Activated naive CD4-positive, alpha-beta T cell treated with anti-CD3 and anti-CD28 coated beads, Interleukin-2, amount 50 U/mL, for 72 hours (primary cell): ENCODE measurements at places on chromosomes 11 and 22.

- DNase-seq = no peak
Observed at GRCh38 chr22:26837784-26838470, 180.5 kb downstream of the MIAT start.

DNA sequence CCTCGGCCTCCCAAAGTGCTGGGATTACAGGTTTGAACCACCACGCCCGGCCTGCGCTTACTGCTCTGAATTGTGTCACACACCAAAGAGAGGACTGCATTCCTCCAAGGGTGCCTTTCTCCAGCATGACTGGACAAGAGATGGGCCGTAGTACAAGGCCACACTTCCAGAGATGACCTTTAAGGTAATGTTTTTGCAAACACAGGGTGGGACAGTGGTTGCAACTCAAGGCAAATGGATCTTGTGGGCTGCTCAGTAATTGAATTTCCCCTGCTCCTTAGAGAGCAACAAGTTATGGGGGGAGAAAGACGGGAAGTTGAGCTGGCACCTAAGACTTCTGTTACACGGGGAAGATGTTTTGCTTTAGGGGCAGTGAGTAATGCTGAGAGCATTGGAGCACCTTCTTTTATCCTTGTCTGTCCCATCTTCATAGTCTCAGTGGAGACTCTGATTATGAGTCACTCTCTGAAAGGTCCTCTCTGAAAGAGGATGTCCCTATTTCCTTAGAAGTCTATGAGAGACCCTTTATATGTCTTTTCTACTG lies 66.3 kb downstream of the C11orf91 start:
- no peak for DNase-seq

GRCh38 chr22:41846268-41846987 lies 13.5 kb downstream of the SREBF2 start:
- no peak for DNase-seq

DNA sequence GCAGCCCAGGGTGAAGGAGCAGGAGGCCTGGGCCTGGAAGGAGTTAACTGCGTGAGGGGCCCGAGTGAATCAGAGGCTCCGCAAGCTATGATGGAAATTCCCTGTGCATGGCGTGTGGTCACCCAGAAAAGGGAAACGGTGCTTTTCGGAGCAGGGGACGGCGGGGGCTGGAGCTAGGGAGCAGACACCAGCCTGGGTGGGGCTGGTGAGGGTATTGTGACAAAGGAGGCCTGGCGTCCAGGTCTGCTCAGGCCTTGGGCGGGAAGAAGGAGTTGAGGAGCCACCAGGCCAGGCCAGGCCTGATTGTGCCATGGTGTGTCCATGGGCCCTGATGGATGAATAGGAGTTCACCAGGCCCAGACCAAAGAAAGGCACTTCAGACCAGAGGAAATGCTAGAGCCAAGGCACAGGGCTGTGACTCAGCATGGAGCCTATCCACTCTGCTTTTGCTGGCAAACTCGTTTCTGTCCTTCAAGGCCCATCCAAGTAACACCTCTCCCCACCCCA lies 12.8 kb upstream of the SPI1 start:
- DNase-seq = no peak

GRCh38 chr11:100359281-100359680 lies 327.8 kb upstream of the ARHGAP42 start:
- no peak for DNase-seq

DNA sequence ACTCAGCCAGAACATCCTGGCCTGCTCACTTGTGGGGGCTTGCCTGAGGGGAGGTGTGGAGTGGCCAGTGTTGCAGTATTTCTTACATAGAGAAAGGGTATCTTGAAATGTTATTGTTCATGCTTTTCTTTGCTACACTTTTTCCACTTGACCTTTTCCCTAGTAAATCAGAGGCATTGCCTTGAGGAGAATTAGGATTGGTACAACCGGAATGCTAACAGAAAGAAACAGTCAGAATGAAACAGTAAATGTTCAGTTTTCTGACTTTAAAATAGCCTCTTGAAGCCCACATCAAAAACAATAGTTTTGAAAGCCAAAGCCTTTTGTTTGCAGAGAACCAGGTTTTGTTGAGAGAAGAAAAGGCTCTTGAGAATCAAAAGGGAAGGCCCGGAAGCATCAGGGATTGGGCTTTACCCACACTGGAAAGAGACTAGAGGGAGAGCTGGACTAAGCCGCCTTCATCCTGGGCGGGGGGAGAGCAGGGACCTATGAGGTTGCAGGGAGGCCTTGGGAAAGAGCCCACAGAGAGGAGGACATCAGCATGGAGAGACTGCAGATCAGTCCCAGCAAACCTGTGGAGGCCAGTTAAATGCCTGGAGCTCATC lies 12.4 kb downstream of the ADM start:
- DNase-seq = no peak
